ENCODE measurements at places on chromosomes 7 and 10. TPM values are rescaled to one million over a fixed set of nuclear protein-coding genes. Genes with fewer than 3 reads are reported as not detected.

AIFM2 gene
- 6.4 TPM for polyA plus RNA-seq

- DNase-seq, result no peak
Observed at GRCh38 chr7:127359011-127359410, 33.5 kb downstream of the ZNF800 start.

GRCh38 chr7:44678101-44678470, 70.6 kb upstream of the ZMIZ2 start:
- no peak for DNase-seq

PKD2L1 gene
- 0.13 TPM for polyA plus RNA-seq

DNA sequence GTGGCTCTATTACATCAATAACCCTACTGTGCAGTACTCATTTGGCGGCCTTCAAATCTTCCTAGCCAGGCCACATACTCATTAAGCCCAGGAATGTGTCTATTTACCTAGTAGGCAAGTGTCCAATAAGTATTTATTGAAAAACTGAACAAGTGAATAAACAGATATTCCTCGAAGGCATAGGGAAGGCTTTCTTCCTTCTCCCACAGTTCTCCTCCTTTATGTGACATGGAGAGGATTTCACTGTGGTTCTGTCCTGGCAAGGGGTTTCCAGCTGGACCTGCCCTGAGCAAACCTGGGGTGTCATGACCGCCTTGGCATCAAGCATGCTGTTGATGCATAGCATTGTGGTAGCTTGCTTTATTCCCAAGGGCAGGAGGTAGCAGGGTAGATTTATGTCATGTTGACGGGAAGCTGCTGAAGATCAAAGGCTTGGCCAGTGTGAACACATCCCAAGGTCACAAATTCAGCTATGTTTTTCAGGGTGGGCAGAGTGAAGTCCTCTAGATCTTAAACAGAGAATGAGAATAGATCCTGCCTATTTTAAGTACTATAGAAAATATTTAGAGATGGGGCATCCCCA, 195.1 kb downstream of the INHBA start:
- DNase-seq, result no peak

DNA sequence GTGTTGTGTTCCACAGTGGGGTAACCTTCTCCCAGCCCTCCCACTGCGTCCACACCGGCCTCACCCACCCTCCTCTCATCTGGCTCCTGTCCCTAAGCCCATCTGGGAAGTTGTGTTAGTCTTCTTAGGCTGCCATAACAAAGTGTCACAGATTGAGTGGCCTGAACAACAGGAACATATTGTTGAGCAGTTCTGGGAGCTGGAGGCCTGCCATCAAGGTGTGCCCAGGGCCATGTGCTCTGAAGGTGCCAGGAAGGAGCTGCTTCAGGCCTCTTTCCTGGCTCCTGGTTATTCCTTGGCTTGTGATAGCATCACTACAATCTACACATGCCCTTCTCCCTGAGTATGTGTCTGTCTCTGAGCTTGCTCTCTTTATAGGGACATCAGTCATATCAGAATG, 327.6 kb upstream of the COBL start:
- DNase-seq, result no peak

GRCh38 chr7:15430911-15431310, 130.9 kb downstream of the AGMO start:
- peak; percentile 51 for DNase-seq

HTR7 gene
- polyA plus RNA-seq, result 0.19 TPM

- DNase-seq, result no peak
Observed at GRCh38 chr10:30931094-30931493, 100.6 kb downstream of the ZNF438 start.

CRTAC1 gene
- 2.3 TPM for polyA plus RNA-seq

LRRC61 gene
- 18.0 TPM for polyA plus RNA-seq

CRPPA gene
- polyA plus RNA-seq, result 3.7 TPM

FXYD4 gene
- not detected for polyA plus RNA-seq

DNA sequence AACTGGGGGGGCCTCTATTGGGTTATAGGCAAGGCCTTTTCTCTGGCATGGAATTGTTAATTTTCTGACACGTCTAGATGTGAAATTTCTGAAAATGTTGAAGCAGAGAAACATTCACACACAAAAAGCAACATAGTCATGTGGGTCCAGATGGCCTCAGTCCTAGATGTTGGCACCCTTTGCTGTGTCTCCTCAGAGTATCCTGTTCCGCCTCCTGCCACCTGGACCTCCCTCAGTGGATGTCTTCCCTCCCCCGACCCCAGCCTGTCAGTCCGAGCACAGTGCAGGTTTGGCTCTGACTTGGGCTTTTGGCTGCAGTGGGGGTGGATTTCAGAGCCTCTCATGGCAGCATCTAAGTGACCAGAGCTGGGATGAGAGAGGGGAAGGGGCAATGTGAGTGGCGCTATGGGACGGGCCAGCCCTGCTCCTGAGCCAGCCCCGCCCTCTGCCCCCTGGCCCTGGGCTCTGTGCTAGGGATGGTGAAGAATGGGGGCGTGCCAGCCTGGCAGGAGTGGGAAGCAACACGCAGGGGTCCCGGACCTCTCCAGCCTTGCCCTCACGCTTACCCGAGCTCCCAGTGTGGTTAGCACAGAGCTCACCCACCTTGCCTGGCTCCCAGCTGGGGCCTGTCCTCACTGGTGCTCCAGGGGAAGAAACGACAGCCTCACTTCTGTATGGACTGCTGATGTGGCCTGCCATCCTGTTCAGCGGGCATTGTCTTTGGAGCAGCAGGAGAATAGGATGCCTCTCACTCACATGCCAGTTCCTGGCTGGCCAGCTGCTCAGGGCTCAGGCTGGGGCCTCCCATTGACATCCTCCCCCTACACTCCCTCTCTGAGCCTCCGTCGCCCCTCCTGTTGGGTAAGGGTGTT, 6.2 kb downstream of the ATP6V0E2 start:
- DNase-seq, result no peak

RAB18 gene
- 82.7 TPM for polyA plus RNA-seq

GRCh38 chr10:80457554-80458262, 3.6 kb downstream of the TSPAN14 start:
- no peak for DNase-seq

DNA sequence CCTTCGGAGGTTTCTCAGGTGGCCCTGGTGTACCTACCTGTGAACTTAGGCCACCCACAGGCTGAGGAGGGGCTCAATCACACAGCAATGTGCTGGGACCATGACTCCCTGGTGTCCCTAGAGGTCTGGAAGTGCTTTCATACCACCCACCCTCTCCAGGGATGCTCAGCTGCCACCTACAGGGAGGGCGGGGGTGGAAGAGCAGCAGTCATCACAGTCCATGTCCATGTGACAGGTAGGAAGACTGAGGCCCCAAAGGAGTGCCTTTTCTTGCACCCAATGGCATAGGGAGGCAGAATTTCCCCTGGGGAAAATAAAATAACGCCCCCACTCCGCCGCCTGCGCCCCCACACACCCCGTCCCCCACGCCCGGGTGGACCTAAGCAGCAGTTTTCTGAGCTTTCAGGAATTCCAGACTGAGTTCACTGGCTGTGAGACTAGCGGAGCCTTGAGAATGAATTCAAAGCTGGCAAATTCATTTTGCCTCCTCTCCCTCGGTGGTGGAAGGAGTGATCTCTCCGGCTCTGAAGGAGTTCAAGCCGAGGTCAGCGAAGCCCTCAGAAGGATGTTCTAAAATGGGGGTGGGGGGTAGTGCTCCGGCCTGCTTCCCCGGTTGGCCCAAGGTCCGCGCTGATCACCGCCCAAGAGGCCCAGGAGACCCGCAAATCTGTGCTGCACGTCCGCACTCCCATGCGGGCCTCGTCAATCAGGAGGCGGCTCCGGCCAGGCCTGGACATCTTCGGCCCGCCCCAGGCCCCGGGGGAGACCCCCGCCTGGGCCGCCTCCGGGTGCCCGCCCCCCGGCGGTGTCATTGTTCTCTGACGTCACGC, 2.1 kb upstream of the ZMIZ1 start:
- no peak for DNase-seq
